ENCODE measurements at places on chromosomes 4 and X.
A peak's percentile ranks its signal among the peaks of the same experiment; 100 is the strongest.

DNA sequence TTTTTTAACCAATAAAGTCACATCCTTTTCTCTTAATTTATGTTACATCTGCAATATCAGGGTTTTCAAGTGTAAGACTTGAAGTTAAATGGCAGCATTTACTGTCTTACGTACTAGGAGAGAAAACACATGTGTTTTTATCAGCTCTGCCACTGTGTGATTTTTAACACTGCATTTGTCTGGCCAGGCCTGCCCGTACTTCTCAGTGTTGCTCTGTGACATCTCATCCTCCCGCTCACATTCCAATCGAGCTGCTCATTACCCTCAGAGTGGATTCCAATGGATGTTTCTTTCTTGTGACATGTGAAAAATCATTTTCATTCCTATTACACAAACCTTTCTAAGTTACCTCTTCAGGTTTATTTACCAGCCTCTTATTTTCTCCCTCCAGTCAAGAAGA, 420.3 kb downstream of the FAT4 start:
- DNase-seq: no peak

DNA sequence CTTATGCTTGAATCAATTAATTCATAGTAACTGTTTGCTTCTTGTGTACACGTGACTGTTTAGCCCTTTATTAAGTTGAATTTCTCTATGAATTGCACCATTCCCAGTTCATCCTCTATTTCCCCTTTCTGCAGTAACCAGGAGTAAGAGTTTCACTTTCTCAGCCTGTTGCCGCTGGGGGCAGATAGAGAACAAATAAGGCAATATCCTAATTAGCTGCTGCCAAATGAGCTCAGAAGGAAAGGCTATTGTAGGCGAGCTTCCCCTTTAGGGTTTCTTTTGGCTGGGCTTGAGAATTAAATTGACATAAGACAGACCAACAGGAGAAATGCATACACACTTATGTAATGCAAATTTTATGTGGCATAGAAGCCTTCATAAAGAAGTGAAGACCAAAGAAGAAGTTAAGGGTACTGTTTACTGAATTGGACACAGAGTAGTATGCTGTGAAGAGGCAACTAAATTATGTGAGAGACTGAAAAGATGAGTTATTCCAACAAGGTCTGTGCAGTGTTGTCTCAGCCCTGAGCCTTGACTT, 1594.7 kb downstream of the TECRL start:
- no peak for DNase-seq

DNA sequence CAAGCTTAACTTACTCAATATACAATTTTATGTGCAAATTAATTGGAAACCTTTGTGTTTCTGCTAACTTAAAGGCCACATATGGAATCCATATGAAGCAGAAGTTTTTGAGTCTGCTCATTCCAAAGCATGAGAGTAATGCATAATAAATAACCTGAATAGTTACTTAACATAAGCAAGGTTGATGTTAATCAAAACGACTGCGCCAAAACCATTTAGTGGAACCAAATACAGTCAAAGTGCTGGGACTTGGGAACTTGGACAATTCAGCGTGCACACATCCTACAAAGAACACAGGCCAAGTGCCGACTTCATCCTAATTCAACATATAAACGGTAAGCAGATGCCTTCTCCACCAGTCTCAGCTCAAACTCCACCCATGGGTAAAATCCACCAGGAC, 17.0 kb downstream of the TSPAN5 start:
- no peak for DNase-seq

GRCh38 chrX:44874420-44875184, 1.6 kb downstream of the KDM6A start:
- DNase-seq: peak; percentile 68

- DNase-seq: no peak
Observed at GRCh38 chr4:8503801-8504200, 63.2 kb downstream of the TRMT44 start.

GRCh38 chr4:48033825-48034413, 17.3 kb downstream of the NIPAL1 start:
- DNase-seq: peak; percentile 57

DNA sequence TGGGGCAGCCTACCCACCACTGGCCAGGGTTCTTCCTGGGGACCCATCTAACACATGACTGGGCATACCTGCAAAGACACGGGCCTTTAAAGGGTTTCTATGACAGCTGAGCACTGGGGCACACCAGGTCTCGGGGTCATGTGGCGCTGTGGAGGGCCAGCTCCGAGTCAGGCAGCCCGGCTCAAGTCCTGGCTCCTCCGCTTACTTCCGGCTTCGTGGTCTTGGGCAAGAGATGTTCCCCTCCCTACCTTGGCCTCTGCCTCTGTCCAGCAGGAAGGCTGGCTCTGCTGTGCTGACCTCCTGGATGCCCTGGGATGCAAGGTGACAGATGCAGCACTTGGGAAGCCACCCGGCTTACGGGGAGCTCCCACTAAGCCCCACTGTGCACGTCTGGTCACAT, 37.6 kb downstream of the HTRA3 start:
- DNase-seq: no peak

GRCh38 chr4:83212041-83212851, 72.4 kb downstream of the COQ2 start:
- peak; percentile 44 for DNase-seq

- no peak for DNase-seq
Observed at GRCh38 chrX:79100791-79101484, 43.5 kb upstream of the GPR174 start.

DNA sequence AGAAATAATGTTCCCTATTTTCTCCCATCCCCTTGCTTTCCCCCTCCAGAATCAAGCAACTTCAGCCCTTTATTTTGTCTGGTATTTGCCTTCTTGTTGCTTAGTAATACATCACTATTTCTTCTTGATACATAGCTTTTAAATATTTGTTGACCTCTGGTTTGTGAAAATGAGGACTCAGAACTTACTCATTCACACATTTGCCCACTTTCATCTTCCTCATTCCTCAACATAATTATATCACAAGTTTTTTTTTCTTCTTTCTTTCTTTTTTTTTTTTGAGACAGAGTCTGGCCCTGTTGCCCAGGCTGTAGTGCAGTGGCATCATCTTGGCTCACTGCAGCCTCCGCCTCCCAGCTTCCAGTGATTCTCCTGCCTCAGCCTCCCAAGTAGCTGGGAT, 28.9 kb upstream of the NDUFC1 start:
- no peak for DNase-seq

DNA sequence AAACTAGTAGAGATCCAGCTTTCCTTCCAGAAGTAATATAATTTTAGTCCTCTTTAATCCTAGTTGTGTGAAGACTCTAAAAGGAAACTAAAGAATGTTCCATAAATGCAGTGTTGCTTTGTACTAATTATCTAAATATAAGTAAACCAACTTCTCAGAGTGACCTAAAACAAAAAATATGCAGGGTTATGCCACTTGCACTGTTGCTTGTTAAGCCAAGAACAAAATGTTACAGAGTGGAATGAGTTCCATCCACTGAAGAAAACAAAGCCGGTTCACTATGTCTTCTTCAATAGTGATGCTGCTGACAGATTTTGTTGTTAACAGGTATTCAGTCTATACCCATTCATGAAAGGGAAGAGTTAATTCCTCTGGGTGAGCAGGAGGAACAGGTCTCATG, 252.0 kb upstream of the DIAPH2 start:
- no peak for DNase-seq

DNA sequence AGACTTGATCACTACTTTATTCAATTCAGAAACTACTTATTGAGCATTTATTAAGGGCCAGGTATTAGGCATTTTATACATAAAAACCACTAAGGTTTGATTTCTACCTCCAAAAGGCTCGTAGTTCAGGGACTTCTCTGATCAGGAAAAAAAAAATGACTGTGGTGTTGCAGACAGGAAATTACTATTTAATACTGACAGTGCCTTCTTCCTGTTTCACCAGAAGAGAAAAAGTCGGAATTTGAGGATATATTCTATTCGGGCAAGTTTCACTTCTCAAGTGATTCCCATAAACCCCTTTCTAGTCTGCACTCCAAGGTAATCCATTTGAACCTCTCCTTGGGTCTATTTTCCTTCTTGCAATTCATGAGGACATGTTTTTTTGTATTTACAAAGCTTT, 15.3 kb upstream of the TASL start:
- DNase-seq: no peak

DNA sequence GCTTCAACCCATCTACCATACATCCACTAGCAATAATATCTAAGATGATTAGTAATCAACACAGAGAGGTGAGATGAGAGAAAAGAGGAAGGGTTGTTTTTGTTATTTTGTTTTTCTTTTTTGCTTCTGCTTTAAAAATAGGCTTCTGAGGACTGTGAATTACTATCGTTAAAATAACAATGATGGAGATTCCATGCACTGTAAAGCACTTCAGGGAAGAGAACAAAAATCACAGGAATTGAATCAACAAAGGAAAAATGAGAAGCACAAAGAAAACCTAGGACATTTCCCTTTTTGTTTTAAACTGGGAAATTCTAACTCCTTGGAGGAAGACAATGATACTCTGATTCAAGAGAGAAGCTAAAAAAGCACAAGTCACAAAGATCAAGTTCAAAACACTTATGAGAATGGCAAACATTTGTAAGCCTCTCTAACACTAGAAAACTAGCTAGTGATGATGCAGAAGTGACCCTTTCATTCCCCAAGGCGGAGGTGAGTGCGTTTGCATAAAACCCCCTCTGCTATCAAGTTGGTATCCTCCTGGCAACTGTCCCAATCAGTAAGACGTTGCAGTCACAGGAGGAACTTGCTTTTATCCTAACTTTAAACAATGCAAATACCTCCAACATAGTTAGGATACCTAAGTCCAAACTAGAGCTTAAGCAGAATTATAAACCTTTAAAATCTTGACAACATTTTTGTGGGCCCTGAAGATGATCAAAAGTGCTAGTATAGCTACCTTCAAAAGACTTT, 308.5 kb downstream of the CAMK2D start:
- DNase-seq: no peak

GRCh38 chr4:107718351-107718965, 1.6 kb downstream of the PAPSS1 start:
- no peak for DNase-seq

DNA sequence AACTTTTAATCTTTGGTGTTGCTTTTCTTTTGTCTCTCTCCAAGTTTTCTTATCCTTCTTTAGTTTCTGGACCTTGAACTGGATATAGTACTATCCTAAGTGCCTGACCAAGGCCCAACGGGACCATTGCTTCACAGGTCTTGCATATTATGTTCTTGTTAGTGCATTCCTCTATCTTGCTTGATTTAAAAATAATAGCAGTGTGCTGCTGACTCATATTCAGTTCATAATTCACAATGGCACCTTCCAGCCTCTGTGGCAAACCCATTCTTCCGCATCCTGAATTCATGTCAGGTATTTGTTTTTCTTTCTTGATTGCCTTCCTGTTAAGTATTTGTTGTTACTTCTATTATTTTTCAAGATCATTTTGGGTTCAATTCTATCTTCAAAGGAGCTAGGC, 197.1 kb upstream of the GIMD1 start:
- DNase-seq: no peak

DNA sequence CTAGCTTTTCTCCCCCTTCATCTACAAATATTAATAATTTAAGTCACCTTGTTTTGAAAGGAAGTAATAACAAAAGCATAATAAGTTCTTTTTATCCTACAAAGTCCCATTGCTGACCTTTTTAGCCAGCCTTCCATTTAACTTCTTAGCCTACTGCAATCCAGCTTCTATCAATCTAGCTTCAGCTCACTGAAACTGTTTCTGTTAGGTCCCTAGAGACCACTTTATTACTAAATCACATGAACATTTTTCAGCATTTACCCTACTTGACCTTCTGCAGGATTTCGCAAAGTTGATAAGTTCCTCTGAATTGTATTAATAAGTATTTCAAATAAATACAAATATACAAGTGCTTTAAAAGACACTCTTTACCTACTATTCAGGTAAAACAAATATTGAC, 186.5 kb downstream of the ANTXR2 start:
- no peak for DNase-seq

DNA sequence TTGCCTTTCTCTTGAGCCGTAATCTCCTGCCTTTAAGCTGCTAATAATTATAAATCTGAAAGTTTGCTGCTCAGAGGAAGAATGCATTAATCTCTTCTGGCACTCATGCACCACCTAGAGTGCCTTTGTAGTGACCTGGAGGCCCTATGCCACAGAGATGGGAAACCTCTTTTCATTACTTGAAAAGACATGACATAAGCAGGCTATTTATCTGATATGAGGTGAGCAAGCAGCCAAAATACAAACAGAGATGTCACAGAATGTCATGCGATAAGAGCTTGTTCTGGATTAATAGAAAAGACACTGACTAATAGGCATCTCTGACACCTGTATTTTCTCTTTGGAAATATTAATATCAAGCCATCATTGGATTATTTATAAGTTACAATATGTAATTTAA, 42.3 kb downstream of the GABRB1 start:
- DNase-seq: no peak

- no peak for DNase-seq
Observed at GRCh38 chr4:8402181-8402597, 38.3 kb downstream of the ACOX3 start.

GRCh38 chrX:11970578-11971359, 167.5 kb upstream of the FRMPD4 start:
- DNase-seq: no peak

DNA sequence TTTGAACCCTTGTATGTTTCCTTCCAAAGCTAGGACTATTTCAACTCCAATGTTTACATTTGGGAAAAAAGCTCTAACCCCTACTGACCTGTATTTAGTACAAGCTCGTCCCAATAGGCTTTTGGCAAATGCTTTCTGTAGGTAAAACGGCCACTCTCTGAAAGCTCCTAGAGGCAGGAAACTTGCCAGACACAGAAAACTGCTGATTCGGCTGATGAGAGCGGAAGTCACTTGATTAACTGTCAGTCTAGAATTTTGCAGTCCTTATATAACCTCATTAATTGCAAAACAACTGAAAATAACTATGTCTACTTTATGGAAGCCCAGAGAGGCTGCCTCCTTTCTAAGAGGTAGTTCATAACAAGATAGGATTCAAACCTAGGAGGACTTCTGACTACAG, 108.1 kb downstream of the TSPAN7 start:
- no peak for DNase-seq

GRCh38 chr4:66300336-66300934, 630.1 kb upstream of the EPHA5 start:
- no peak for DNase-seq

DNA sequence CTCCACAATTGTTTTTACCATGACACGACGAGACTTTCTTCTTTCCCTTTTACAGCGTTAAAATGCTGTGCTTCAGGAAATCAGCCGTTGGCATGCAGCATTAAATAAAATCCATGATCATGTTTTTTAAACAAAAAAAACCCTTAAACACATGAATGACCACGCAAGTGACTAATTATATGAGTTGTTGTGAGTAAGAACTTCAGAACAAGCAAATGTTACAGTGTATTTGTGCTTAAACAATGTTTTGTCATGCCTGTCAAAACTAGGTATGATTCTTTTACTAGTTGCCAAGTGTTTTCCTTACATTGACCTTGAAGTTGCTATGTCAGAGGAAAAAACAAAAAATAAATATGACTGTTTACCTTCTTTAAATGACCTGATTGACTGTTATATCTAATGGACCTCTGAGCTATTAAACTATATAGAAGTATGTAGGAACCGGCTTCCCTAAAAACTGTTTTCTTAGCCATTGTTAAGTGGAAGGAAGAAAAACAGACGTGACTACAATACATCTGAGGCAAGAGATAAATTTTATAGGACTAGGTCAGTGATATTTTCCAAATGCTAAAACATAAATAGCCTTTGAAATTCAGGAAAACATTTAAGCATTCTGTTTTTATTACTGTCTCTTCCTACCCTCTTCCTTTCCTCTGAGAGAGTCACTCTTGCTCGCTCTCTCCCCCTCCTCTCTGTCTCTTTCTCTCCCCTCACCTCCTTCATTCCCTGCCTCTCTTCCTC, 197.1 kb downstream of the PALLD start:
- no peak for DNase-seq
